T-cell (primary cell): ENCODE measurements at places on chromosomes 3 and 15. TPM values are rescaled to one million over a fixed set of nuclear protein-coding genes. Genes with fewer than 3 reads are reported as not detected.

Gene TRIM42
- total RNA-seq, result not detected

Gene NUP210
- total RNA-seq, result 125 TPM

- no peak for DNase-seq
These were observed 212.8 kb upstream of the KBTBD8 start for GRCh38 chr3:66785191-66785909.

DNA sequence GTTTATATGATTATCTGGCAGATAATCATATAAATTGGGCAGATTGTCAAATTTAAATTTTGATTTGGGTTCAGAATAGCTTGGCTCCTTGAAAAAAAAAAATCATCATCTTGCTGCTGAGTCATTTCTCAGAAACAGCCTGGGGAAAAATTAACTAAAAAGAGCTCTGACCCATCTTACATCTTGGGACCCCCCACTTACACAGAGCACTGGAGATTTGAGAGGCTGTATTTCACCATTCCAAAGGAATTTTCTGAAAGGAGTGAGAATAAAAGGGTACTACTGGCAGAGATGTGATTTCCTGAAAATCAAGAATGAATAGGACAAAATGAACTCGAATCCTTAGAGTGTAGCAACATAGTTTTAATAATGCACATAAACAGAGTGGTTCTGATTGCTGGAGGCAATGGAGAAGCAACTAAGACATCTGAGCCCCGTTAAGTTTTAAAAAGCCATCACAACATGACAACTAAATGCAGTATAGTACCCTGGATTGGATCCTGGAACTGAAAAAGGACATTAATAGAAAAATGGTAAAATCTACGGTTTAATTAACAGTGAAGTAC is 97.5 kb downstream of the RFTN1 start:
- no peak for DNase-seq
